Central memory CD4-positive, alpha-beta T cell (primary cell): ENCODE measurements at places on chromosomes 2 and 18.

GRCh38 chr2:85706063-85706462 lies 11.9 kb downstream of the GNLY start:
- no peak for DNase-seq

GRCh38 chr2:174600349-174600748 lies 2.7 kb upstream of the WIPF1 start:
- peak; percentile 57 for DNase-seq

- DNase-seq: no peak
Observed at GRCh38 chr2:33436083-33436482, 40.4 kb upstream of the RASGRP3 start.

- no peak for DNase-seq
Observed at GRCh38 chr2:227597036-227597435, 1.7 kb upstream of the SCYGR2 start.

DNA sequence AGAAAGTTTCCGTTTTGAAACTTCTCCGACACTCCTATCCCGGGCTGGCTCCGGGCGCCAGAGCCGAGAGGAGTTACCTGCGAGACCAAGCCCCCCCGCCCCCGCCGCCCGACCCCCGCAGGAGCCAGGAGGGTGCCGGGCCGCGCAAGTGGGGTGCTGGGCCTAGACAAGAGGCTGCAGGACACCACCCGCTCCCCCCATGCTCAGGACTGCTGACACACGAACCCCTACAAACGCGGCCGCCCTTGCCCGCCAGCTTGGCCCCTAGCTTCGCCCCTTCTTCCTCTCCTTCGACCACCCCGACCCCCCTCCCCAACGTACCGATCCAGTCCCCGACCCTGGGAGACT lies 497 bp downstream of the PLA2R1 start:
- no peak for DNase-seq
